Left ventricle myocardium superior (tissue), 1 donor: ENCODE measurements at places on chromosomes 16 and 17.
A peak's percentile ranks its signal among the peaks of the same experiment; 100 is the strongest.

GRCh38 chr17:50533720-50534148, 1.2 kb downstream of the EPN3 start:
- DNase-seq = peak; percentile 91

DNA sequence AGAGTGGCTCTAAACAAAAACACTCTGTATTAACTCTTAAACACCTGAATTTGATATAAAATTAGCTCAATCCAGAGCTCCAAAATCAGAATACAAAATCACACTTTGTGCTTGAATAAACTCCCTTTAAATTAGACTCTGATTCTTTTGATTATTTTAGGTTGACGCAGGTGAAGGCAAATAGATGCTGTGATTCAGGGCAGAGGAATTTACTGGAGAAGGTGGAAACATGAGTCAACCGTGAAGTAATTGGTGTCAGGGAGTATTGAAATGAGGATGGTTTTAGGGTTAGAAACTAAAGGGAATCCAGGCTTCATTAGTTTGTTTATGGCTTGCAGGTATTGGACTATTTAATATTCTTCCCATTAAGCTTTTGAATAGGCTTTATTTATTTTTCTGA, 37.1 kb upstream of the TEKT1 start:
- no peak for DNase-seq

GRCh38 chr17:36133602-36134236, 30.1 kb downstream of the CCL4 start:
- no peak for DNase-seq

DNA sequence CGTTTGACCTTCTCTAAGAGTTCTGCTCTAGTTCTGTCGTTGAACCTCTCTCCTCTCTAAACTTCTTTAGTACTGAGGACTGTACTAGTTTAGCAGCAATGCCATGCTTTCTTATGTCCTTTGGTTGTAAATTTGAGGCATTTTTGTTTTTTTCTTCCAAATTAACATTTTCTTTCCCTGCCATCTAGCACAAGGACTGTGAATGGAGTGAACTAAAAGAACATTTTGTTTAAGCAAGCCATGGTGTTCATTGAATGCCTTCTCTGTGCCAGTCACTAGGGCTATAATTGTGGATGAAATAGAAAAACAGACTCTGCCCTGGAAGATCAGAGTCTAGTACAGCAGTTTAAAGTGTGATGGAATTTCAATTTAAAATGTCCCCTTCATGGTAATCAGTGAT, 137.9 kb downstream of the FTO start:
- no peak for DNase-seq
